ENCODE measurements at places on chromosomes 3 and 15.

DNA sequence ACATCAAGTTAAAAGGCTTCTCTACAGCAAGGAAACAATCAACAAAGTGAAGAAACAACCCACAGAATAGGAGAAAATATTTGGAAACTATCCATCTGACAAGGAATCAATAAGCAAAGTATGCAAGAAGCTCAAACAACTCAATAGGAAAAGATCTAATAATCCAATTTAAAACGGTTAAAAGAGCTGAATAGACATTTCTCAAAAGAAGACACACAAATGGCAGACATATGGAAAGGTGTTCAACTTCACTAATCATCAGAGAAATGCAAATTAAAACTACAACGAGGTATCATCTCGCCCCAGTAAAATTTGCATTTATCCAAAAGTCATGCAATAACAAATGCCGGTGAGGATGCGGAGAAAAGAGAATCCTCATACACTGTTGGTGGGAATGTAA is 82.2 kb upstream of the NECTIN3 start:
- DNase-seq, result no peak

GRCh38 chr3:21955406-21955805 is 204.4 kb upstream of the ZNF385D start:
- DNase-seq, result no peak

- no peak for DNase-seq
These were observed 31.6 kb downstream of the LRIG1 start for GRCh38 chr3:66469220-66469640.

DNA sequence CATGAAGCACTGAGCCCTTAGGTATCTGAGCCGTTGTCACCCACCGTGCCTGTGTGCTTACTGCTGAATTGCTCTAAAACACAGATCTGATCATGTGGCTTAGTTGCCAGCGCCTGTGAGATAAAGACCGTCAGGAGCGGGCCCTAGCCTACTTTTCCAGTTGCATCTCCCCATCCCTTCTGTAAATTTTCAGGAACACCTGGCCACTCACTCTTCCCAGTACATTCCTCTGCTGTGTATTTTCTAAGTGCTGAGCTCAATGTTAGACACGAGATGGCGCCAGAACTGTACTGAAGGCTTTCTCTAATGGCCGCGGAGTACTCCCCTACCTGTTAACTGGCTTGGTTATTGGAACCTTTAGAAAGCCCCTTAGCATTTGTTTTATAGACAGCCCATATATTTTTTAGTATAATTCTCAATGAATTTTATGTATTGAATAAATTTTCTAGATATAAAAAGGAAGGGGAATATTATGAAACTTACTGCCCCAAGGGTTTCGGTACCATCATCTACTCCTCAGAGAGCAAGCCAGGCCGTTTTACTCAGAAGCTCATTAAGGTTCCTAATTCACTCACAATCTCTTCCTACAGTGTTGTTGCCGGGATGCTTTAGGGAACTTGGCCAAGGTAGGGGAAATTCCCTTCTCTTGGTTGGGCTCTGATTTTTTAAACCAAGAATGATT is 16.7 kb upstream of the WNT7A start:
- peak; percentile 85 for DNase-seq

DNA sequence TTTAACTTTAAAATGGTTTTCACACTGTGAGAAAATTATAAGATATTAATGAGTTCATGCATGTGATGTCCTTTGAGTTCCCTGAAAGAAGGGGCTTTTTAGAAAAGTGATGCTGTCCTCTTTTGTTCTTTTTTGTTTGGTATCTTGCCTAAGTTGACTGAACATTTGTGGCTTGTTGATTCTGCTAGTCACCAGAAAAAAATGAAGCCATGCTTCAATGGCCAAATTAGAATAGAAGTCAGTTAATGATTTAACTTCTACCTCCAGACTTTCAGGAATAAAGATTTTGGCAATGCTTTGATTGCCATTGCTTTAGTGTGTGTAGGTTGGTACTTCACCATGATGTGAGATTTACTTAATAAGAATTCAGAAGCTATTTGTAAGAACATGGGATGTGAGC is 260.6 kb upstream of the NECTIN3 start:
- no peak for DNase-seq

- DNase-seq, result no peak
These were observed 17.6 kb downstream of the SHQ1 start for GRCh38 chr3:72830452-72831223.

DNA sequence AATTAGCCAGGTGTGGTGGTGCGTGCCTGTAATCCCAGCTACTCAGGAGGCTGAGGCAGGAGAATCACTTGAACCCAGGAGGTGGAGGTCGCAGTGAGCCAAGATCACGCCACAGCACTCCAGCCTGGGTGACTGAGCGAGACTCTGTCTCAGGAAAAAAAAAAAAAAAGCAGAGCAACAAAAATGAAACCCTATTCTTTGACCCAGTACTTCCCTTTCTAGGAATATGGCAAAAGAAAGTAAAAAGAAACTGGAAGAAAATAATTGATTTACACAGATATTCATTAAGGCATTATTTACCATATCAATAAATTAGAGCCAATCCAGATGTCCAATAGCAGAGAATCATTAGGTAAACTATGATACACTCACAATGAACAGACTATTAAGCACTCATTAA is 67.0 kb downstream of the GSK3B start:
- no peak for DNase-seq

GRCh38 chr3:171803044-171803443 is 7.2 kb downstream of the PLD1 start:
- no peak for DNase-seq

DNA sequence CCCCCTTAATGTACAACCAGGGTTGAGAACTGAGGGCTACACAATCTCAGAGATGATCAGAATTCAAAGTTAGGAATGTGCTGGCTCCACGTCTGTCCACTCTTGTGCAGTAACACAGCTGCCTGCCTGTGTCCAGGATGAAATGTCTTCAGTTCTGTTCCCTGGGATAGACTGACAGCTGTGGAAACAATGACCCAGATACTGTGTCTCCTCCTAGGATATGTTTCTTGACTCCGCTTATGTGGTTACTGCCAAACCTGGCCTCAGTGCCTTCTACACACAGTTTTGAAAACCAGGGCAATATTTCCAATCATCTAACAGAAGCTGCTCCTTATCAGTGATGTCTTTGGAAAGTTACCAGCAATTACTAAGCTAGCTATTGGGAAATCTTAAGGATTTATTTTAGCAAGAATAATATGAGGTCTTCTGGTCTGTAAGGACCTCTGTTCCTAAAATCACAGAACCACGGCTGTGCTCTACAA is 67.6 kb downstream of the NOX5 start:
- DNase-seq, result no peak

DNA sequence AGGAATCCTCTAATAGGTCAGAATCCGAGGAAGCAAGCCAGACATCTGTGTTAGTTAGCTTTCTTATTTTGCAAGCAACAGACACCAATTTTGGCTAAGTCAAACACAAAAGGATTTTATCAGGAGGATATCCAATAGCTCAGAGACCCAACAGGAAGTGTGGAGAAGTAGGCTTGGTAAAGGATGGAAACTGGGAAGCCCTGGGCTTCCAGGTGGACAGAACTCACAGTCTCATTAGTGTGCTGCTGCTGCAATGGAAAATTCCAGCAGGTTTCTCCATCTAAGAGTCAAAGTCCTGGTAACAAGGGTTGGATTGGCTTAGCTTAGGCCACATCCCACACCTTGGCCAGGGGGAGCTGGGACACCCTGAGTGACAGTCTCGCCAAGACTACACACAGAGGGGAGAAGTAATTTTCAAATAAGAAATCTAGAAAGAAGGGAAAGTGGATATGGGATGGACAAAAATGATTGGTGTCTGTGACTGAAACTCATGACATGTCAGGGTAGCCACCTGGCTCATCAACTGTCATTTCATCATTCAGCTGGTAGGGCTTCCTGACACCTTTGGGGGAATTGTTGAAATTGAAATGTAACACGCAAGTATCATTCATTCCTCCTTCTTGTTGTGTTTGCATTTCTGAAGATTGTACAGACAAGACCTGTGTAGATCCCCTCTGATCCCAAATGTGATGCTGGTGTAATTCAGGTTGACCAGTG is 158.6 kb downstream of the THSD4 start:
- DNase-seq, result no peak

DNA sequence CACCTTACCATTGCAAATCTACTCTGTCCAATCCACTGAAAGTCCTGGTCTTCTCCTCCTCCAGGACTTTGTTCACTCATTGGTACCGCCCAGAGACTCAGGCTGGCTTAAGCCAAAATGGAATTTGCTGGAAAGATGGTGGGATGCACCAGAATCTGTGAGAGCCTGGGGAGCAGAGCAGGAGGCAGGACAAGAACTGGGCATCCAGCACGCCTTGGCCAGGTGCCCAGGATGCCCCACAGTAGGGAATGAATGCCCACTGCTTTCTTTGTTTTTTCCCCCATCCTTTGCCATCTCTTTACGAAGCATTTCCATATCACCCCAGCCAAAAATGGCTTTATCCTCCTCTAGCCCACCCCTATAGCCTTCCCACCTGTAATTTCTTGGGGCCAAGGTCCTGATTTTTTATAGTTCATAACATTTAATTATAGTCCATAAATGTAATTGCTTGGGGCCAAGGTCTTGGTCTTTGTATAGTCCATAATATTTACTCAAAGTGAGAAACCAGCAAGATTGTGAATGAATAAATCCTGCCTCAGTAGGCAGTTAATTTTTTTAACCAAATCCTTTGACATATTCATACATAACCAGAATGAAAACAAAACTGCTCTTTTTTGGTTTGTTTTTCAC is 23.3 kb upstream of the IREB2 start:
- DNase-seq, result no peak

- DNase-seq, result no peak
These were observed 35.0 kb upstream of the CAPN7 start for GRCh38 chr3:15171096-15171495.

Measured in LoVo (cell line).